ENCODE measurements at places on chromosomes 4 and X.
A peak's percentile ranks its signal among the peaks of the same experiment; 100 is the strongest.

GRCh38 chrX:69156638-69157037 lies 8.6 kb downstream of the PJA1 start:
- no peak for DNase-seq

DNA sequence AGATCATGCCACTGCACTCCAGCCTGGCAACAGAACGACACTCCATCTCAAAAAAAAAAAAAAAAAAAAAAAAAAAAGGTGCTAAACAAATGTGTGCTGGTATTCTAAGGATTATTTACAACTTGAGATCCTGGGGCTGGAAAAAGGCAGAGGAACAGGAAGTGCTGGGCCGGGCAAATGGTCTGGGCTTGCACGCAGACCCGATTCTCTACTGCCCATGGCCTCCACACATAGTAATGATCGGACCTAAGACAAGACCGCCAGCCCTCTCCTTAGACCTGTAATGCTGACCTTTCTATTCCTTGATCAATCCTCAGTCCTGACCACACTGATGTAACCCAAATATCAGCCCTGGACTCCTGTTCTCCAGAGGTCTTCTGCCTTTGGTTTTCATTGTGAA lies 67.8 kb downstream of the EFNB1 start:
- no peak for DNase-seq

DNA sequence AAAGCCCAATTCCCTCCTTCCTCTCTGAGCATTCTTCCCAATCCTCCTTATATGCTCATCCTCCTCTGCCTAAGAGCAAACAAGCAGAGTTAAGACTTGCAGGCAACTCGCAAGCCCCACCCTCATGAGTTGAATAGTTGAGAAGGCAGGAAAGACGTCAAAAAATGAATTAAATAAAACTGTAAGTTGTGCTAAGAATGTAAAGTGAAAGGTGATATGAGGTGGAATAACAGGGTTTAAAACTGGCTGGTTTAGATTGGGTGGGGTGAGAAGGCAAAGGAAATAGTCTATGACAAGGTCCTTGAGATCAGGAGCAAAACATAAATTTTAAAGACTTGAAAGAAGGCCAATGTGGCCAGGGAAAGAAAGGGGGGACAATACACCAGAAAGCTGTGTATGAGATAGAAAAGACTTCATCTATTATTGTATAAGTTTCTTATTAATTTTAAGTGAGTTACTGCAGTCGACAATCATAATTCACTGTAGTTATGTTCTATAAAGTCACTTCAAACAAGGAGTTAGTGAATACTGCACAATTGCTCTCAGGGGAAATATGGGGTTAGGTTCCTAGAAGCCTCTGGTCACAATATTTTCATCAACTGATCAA lies 124.9 kb downstream of the RELL1 start:
- no peak for DNase-seq

DNA sequence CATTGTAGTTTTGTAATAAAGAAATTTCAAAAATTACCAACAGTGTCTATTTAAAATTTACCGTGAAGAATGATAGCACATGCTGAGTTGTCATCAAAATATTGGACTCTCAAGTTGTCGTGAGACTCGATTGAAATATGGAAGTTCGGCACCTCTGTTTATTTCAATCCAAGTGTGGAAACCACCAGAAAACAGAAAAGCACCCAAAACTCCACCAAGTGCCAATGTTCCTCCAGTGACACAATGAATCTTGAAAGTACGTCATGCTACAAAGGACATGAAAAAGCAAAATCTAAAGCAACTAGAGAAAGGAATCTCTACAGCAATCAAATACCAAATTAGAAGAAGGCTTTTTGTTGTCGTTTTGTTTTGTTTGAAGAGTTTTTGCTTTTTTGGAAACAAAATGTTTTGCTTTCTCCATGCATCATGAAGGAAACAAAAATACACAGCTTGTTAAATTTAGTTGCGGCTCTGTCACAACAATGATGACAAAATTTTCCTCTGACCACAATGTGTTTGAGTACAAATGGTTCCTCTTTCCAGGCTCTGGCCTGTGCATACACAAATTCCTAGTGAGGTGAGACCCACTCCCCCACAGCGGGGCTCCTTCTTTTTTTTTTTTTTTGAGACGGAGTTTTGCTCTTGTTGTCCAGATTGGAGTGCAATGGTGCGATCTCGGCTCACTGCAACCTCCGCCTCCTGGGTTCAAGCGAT lies 9.6 kb upstream of the IL13RA1 start:
- DNase-seq: no peak

DNA sequence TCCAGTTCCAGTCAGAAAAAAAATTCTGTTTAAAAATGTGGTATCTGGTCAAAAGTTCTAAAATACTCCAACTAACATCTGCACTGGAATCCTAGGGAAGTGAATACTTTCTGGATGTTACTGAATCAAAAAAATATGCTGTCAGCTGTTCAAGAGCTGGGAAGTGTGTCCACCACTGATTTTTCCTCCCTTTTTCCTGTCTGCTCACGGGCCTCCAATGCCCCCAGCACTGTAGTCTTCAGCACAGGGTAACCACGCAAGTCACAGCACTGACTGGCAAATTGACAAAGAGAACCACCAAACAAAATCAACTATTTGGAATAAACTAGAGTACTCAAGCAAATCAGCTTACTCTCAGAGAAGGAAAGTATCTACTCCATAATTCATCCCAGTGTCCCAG lies 9.9 kb downstream of the VEGFC start:
- no peak for DNase-seq

DNA sequence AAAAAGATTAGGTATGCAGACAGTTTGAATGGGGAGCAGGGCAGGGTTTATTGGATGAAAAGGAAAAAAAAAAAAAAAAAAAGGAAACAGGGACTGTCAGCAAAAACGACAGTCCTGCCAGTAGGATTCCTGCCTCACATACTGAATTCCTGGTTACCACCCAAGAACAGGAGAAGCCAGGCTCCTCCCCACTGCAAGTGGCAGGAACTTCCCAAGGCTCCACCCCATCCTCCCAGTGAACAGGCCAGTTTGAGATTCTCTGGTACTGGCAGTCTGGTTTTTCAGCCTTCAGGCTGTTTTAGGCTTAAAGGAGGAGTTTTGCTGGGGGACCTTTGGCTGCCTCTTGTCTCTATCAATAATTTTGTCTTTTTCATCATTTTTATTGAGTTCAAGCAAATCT lies 360.0 kb upstream of the CXorf51A start:
- DNase-seq: no peak

DNA sequence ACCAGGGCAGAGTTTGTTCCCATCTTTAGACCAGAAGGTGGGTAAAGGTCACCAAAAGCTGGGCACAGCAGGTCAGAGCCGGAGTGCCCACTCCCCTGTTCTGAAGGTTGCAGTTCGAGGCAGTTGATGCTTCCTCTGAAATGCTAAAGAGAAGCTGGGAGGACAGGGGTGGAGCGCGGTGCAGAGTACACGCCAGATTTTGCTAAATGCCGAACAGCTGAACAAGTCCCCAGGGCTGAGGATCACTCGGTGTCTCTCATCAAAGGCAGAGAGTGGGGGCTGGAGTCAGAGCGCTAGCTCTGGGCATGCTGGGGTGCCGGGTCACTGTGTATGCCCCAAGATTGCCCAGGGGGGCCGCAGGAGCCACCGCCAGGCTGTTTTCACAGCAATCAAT lies 197.0 kb downstream of the BCOR start:
- peak; percentile 95 for DNase-seq

DNA sequence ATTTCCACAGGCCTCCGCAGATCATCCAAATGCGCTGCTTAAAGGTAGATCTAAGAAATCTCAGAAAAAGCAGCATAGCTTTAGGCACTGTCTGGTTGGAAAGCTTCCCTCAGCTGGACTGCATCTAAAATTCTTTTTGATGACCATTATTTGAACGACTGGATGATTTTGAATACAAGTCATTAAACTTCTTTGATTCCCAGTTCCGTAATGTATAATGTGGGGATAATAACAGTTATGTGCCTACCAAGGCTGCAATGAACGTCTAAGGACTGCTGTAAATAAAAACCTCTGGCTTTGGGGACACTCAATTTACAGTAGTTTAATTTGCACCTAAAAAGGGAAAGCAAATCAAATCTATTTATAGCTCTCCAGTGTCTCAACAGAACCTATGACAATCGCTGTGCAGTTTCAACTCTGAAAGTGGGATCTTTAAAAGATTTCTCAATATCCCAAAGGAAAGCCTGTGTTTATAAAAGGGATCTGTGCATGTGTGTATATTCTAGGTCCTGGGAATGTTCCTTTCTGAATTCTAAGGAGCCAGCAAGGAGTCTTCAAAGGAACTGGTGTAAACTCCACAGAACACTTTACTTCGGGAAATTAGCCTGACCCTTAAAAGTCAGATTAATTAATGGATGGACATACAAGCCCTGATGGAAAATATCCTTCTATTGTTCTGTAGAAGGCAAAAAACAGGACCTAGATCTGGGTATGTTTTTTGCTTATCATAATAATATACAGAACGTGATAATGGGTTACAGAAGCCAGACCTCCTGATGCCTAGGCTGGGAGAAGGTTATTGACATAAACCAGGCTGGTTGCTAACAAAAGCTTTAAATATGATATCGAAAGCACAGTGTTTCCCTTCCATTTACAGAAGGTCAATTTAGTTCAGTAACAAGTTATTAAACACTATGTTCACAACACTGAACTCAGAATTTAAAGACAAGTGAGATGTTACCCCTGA lies 53.4 kb downstream of the AFAP1 start:
- no peak for DNase-seq

- peak; percentile 16 for DNase-seq
Observed at GRCh38 chr4:186216465-186217024, 10.8 kb upstream of the KLKB1 start.

- DNase-seq: no peak
Observed at GRCh38 chrX:44922980-44923379, 50.0 kb downstream of the KDM6A start.

- no peak for DNase-seq
Observed at GRCh38 chr4:48698029-48698971, 81.8 kb downstream of the FRYL start.

GRCh38 chrX:136191171-136191570 lies 43.8 kb downstream of the FHL1 start:
- DNase-seq: no peak

- no peak for DNase-seq
Observed at GRCh38 chrX:49019050-49019449, 17.0 kb upstream of the GRIPAP1 start.

DNA sequence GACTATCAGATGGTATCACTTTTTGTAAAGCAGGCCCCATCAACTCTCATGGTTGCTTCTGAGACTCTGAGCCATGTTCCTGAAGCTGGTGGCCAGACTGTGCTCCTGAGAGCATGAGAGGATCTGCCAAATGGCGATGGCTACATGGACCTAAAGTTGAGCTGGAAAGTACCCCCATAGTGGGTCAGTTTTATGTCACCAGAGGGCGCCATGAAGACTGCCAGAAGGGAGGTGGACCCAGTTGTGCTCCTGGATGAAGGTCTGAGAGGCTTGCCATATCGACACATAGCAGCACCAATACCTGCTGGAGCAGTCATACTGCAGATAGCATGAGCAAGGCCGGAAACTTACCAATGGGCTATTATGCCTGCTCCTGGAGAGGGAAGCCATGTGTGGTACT lies 105.7 kb downstream of the SLITRK2 start:
- no peak for DNase-seq

DNA sequence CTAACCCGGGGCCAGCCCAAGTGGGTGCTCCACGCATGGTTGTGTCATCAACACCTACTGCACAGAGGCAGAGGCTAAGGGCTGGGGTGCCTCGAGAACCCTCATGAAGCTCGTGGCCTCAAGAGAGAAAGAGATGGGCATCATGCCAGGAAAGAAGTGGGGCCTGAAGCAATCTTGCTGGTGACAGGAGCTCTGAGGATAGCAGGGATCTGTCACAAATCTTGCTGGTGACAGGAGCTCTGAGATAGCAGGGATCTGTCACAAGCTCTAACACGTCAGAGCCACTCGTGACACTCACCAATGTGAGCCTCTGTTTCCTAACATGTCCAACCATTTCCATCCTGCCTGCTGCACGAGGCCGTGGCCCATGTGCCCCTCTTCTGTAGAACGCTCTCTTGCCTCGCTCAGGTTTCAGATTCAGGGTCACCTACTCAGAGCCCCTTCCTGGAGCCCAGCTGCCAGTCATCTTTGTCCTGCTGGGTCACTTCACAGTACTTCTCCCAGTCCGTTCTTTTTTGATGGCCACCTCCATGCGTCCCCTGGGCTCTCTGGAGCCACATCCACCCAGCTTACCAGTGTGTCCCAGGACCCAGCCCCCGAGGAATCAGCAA lies 21.1 kb downstream of the PNMA6E start:
- peak; percentile 25 for DNase-seq

- no peak for DNase-seq
Observed at GRCh38 chr4:94531991-94532789, 80.4 kb downstream of the PDLIM5 start.

DNA sequence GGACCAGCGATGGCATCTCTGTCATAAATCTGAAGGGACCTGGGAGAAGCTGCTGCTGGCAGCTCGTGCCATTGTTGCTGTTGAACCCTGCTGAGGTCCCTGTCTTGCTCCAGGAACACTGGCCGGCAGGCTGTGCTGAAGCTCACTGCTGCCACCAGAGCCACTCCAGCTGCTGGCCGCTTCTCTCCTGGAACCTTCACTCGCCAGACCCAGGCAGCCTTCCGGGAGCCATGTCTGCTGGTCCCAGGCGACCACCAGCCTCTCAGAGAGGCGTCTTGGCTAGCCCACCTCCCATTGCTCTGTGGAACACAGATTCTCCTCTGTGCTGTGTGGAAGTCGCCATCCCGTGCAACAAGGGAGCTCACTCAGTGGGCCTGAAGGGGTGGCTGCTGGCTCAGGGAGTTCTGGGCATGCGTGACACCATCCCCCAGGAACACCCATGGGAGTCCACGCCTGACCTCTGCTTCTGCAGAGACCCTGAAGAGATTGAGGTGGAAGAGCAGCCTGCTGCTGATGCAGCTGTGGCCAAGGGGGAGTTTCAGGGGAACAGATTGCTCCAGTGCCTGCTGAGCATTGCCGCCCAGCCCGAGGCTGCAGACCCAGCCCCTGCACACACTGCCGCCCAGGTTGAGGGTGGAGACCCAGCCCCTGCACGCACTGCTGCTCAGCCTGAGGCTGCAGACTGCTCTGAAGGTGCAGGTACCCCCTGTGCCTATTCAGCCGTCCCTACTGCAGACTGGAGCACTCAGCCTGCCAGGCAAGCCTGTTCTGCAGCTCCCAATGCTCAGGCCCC lies 33.1 kb upstream of the CYP4V2 start:
- no peak for DNase-seq

GRCh38 chr4:145618210-145618931 lies 814 bp upstream of the MMAA start:
- no peak for DNase-seq

All from NCI-H1417 (cell line).